ENCODE measurements at places on chromosomes 16 and 17. TPM values are rescaled to one million over a fixed set of nuclear protein-coding genes. Genes with fewer than 3 reads are reported as not detected.

Gene LRRC75A
- 1.2 TPM for total RNA-seq

Gene AIPL1
- not detected for total RNA-seq

Gene TPSD1
- total RNA-seq, result not detected

Gene ACD
- 36.1 TPM for total RNA-seq

Gene ELP5
- 124 TPM for total RNA-seq

Gene PPP1R1B
- total RNA-seq, result not detected

Gene ATP2C2
- 0.09 TPM for total RNA-seq

Gene IKZF3
- not detected for total RNA-seq

Gene RUNDC3A
- 0.54 TPM for total RNA-seq

Gene CRYBA1
- total RNA-seq, result not detected

Gene VASN
- total RNA-seq, result 6.7 TPM

Gene SSTR5
- 0.25 TPM for total RNA-seq

Gene KRTAP1-5
- not detected for total RNA-seq

Gene SLC52A1
- total RNA-seq, result 0.41 TPM

Gene PIK3R5
- total RNA-seq, result not detected

Gene DHRS7C
- total RNA-seq, result not detected

Gene MFSD6L
- total RNA-seq, result not detected
